ENCODE measurements at places on chromosomes 5 and 9.

- no peak for DNase-seq
Observed at GRCh38 chr5:65126542-65127069, 355.1 kb downstream of the ADAMTS6 start.

DNA sequence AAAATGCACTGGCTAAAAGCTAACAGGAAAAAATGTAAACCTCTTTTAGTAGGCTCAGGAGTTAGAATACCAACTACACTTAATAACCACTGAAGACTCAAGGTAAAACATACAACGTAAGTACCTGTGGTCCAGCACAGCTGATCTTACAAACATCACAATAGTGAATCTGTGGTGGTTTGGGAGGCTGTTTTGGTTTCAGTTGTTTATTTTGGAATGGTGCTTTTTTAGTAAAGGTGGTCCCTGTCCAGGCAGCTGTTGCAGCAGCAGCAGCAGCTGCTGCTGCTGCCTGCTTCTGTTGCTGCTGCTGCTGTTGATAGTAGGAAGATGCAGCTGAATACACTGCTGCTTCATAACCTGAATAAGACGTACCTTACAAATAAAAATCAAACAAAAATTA is 37.9 kb downstream of the ZFR start:
- no peak for DNase-seq

DNA sequence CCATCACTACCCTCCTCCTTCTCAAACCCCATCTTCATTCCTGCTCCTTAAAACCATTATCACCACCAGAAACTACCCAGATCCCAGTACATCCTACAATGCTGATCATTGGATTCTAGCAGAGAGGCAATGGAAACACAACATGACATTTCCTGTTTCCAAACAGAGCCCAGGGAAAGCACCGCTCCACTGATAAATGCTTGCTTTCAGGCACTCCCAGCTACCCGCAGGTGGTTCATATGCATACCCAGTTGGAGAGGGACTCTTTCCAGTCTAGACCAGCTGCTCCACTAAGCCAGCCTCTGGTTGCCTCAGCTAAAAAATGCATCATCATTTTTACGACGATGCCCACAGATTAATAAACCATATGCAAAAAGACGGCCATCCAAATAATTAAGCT is 39.2 kb upstream of the ACO1 start:
- no peak for DNase-seq

GRCh38 chr5:17221843-17222636 is 4.6 kb downstream of the BASP1 start:
- DNase-seq = no peak

- DNase-seq = no peak
Observed at GRCh38 chr9:38000735-38001134, 68.3 kb downstream of the SHB start.

DNA sequence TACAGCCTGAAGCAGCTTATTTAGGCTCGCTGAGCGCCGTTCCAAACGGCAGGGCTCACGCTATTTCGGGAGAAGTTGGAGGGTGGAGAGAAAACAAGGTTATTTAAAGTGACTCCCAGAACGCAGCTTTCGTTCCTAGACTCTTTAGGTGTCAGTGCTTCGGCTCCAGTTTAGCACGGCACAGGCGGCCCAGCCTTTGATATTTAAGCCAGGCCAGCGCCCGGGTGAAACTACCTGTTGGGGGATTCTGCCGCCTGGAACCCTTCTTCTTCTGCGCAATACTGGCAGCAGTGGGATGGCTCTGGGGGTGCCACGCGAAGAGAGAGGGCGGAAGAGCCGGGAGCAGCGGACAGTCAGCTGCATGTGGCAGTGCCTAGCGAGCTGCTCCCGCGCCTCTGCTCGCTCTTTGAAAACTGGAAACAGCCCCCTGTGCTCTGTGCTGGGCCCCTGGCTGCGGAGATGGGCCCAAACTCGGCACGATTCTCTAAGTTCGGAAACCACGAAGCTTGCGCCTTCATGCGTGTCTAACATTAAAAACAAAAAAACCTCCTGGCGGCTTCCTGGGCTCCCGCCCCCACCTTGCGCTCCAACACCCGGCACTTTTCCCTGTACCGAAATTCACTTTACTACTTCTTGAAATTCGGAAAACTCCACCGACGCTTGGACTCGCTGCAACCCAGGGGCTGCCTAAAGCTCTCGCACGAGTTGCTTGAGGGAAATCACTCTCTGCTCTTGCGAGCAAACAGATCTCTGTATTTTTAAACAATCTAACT is 34.6 kb upstream of the NFIB start:
- no peak for DNase-seq

DNA sequence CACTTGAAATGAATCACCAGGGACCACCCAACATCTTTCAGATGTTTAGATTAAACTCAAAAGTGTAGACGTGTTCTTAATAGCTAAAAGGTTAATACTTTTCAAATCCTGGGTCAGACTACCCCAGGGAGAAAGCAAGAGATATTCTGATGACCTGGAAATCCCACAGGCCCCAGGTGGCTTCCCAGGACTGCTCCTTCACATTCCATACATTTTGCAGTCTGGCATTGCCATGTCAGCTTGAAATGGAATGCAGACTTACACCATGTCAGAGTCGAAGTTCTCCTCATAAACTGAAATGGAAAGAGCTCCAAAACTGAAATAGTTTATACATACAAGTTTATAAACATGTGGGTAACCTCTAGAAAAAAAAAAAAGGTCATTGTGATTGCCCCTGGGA is 61.5 kb downstream of the TMEM167A start:
- DNase-seq = no peak

GRCh38 chr5:37668524-37669047 is 171.3 kb downstream of the GDNF start:
- no peak for DNase-seq

- DNase-seq = no peak
Observed at GRCh38 chr5:35239911-35240610, 9.8 kb upstream of the PRLR start.
